Neural progenitor cell (in vitro differentiated cells): ENCODE measurements at places on chromosomes 16 and 17.

GRCh38 chr16:72474501-72475123 lies 302.7 kb upstream of the PMFBP1 start:
- no peaks in the 10 kb centered on the region for H3K27me3 ChIP-seq
- H3K4me3 ChIP-seq, result no peak overlapping the region
- no peak for DNase-seq
- no peaks in the 10 kb centered on the region for H3K4me1 ChIP-seq
- no peak overlapping the region for H3K27ac ChIP-seq

DNA sequence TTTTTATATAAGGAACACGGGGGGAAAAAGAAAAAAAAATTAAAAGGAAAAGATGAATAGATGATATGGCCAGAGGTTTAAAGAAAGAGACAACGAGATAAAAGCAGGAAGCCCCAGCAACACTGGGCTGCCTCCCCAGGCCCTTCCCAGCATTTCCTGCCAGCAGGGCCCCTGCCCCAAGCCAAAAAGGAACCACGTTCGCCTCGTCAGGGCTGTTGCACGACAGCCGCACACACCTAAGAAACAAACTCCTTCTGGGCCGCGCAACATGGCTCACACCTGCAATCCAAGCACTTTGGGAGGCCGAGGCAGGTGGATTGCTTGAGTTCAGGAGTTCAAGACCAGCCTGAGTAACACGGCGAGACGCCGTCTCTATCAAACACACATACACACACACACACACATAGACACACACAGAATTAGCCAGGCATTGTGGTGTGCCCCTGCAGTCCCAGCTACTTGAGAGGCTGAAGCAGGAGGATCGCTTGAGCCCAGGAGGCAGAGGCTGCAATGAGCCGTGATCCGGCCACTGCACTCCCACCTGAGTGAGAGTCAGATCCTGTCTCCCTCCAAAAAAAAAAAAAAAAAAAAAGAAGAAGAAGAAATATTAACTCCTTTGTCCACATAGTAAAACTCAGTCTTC lies 83.0 kb downstream of the ANKRD11 start:
- no peak for DNase-seq
- no peak overlapping the region for H3K27ac ChIP-seq
- no peaks in the 10 kb centered on the region for H3K27me3 ChIP-seq
- no peaks in the 10 kb centered on the region for H3K36me3 ChIP-seq
- peaks cover 75% of the 10 kb centered on the region for H3K4me1 ChIP-seq

- peak; percentile 22 for DNase-seq
- H3K4me1 ChIP-seq, result peaks cover 6% of the 10 kb centered on the region
- H3K27me3 ChIP-seq, result peaks cover 10% of the 10 kb centered on the region
- H3K27ac ChIP-seq, result no peak overlapping the region
- H3K4me3 ChIP-seq, result no peak overlapping the region
Measured at GRCh38 chr17:8954339-8954738, 11.2 kb downstream of the PIK3R5 start.

DNA sequence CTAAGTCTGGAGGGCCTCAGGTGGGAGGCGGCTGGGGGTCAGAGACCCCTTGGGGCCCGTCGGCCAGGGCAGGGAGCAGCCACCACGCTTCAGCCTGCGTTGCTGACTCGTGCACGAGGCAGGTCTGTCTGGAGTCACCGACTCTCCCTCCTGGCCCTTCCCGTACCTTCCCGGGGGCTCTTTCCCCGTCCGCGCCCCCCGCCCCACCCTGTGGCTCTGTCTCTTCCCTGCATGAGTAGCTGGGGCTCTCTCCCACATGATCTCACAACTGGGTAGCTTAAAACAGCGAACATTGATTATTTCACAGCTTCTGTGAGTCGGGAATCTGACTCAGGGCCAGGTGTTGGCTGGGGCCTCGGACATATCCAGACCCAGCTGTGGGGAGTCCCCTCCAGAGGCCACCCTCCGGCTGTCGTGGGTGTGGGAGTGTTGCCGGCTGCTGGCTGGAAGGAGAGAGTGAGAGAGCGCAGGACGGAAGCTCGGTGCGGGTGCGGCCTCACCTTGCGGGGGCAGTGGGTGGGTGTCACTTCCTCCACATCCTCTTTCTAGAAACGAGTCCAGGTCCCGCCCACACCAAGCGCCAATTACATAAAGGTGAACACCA lies 17.3 kb downstream of the BAHCC1 start:
- DNase-seq, result no peak
- H3K4me3 ChIP-seq, result no peak overlapping the region
- no peaks in the 10 kb centered on the region for H3K27me3 ChIP-seq
- H3K27ac ChIP-seq, result no peak overlapping the region
- H3K36me3 ChIP-seq, result no peaks in the 10 kb centered on the region

GRCh38 chr17:61251939-61252865 lies 147.4 kb upstream of the TBX2 start:
- no peak overlapping the region for H3K4me3 ChIP-seq

GRCh38 chr17:43024407-43025289 lies at the start of gene RND2:
TSS of gene RND2 (plus strand) at chr17:43025231. CDS start at chr17:43025348, 117 bp downstream.
- peak; percentile 97 for DNase-seq
- H3K36me3 ChIP-seq, result no peaks in the 10 kb centered on the region

DNA sequence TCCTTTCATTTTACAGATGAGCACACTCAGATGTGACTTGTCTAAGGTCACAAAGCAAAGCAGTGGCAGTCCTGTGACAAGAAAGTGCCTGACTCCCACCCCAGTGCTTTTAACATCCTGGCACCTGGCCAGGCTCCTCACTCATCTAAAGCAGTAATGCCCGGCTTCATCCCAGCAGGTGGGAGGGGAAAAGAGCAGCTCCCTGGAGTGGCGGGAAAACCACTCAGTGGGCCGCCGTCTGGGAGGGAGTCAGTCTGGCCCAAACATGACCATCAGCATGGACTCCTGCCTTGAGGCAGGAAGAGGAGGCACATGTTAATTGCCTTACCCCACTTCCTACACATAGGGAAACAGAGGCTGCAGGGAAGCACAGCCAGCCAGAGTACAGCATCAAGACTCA lies 2.6 kb downstream of the PCGF2 start:
- no peak overlapping the region for H3K27ac ChIP-seq
- no peaks in the 10 kb centered on the region for H3K36me3 ChIP-seq
- no peaks in the 10 kb centered on the region for H3K27me3 ChIP-seq
- H3K4me3 ChIP-seq, result no peak overlapping the region

DNA sequence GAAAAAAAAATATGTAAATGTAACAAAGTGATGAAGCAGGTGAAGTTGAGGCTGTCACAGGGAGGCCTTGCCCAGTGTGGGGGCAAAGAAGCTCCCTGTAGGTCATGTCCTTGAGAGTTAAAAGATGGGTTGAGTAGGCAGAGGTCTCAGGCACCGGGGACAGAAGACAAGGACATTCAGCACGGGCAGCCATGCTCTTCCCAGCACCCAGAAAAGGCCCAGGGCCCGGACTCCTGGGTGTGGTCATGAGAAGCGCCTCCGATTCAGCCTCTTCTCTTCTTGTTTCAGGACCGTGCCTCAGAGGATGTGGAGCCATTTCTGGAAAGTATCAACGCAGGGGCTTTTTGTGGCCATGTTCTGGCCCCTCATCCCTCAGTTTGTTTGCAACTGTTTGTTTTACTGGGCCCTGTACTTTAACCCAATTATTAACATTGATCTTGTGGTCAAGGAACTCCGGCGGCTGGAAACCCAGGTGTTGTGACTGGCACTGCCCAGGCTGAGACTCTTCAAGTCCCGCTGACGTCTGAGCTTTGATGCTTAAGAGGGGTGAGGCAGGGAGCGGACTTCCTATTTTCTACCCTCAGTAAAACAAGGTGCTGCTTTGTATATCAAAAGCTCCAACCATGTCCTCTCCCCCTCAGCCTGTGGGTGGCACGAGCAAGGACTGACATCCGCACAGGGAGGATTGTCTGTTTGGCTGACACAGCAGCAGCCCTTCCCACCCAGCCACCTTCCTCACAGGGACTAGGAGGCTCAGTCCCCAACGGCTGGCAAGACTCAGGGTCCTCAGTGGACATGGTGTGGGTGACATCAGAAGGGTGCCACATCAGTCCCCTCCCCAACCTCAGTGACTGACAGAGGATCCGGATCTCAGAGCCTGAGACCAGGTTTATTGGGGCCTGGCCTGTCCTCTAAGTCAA lies 26.5 kb downstream of the PLA2G10 start:
- no peak overlapping the region for H3K4me3 ChIP-seq
- H3K36me3 ChIP-seq, result no peaks in the 10 kb centered on the region

DNA sequence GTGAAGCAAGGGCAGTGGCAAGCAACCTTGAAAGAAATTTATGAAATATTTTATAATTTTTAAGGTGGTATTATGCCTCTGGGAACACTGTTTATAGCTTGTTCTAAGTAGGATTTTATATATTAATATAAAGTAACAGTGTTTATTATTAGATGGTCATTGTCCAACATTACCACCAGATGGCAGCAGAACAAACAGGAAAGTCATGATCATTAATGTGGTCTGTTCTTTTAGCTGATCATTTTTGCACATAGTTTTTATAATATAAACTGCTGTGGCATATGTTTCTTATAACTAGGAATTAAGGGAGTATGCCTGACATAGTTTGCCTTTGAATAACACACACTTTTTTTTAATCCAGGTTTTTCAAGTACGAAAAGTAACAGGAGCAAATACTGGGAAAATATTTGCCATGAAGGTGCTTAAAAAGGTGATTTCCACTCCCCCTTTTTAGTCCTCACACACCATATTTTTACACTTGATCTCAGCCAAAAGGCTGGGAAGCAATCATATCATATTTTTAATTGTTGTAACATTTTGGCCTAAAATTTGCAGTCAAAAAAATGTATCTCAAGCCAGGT lies 21.4 kb downstream of the RPS6KB1 start:
- no peaks in the 10 kb centered on the region for H3K27me3 ChIP-seq
- no peak overlapping the region for H3K27ac ChIP-seq
- peaks cover 5% of the 10 kb centered on the region for H3K36me3 ChIP-seq
- no peaks in the 10 kb centered on the region for H3K4me1 ChIP-seq
- peak; percentile 52 for DNase-seq

DNA sequence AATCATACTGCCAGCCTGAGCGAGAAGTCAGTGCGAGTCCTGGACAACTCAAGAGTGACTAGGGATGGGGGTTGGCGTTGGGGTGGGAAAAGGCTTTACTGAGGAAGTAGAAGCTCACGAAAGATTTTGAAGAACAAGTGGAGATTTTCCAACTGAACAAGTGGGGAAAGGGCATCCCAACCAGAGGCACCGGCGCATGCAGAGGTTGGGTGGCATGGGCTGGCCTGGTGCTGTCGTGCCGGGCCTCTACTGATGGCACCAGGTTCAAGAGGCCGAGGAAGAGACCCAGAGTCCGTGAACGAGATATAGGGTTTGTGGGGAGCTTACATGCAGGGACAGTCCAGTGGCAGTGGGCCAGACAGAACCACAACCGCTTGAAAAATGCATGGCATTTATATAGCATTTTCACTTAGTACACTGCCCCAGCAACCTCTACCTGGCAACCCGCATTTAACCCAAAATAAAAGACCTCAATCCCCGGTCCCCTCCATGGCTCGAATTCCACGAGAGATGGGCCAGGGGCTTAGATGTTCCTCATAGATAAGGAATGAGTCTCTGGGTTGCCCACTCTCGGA lies 7.7 kb upstream of the ITGA3 start:
- H3K4me1 ChIP-seq, result peaks cover 5% of the 10 kb centered on the region
- no peak overlapping the region for H3K4me3 ChIP-seq
- no peak overlapping the region for H3K27ac ChIP-seq
- DNase-seq, result no peak

GRCh38 chr16:8330761-8331160 lies 259.6 kb downstream of the TMEM114 start:
- no peaks in the 10 kb centered on the region for H3K27me3 ChIP-seq
- no peaks in the 10 kb centered on the region for H3K36me3 ChIP-seq
- no peak for DNase-seq

DNA sequence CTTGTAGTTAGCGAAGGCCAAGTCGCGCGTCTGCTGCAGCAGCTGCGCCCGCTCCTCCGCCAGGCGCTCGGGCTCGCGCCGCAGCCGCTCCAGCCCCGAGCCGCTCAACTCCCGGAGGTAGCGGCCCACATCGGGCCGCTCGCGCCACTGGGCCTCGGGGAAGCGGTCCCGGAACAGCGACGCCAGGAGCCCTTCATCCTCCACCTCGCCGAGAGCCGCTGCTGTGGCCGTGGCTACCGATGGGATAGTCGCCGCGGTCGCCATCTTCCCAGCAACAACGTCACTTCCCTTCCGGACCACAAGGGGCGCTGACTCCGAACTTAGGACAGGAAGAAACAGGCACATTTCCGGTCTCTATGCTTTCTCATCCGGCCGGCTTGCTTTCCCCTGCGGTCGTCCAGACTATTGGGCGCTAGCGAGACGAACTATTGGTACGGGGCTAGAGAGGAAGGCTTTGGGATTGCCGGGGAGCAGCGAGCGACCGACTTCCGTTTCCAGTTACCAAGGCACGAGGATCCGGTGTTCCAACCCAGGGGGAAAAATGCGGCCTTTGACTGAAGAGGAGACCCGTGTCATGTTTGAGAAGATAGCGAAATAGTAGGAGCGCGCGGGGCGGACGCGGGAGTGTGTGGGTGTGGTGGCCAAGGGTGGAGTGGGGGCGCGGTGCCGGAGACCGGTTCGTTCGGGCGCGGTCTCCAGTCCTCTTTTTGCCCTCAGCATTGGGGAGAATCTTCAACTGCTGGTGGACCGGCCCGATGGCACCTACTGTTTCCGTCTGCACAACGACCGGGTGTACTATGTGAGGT lies at the start of the genes COG8 and NIP7:
TSS of gene COG8 (minus strand) at position 276 of the 806 bp plus-strand sequence. CDS start at position 264, 12 bp downstream.
TSS of gene NIP7 (plus strand) at position 484 of the 806 bp plus-strand sequence. CDS start at position 542, 58 bp downstream.
- peak; percentile 98 for DNase-seq
- peak within 1 kb of the TSS; percentile 92 for H3K4me3 ChIP-seq
- H3K27me3 ChIP-seq, result no peaks in the 10 kb centered on the region
- peak within 1 kb of the TSS; percentile 70 for H3K27ac ChIP-seq

DNA sequence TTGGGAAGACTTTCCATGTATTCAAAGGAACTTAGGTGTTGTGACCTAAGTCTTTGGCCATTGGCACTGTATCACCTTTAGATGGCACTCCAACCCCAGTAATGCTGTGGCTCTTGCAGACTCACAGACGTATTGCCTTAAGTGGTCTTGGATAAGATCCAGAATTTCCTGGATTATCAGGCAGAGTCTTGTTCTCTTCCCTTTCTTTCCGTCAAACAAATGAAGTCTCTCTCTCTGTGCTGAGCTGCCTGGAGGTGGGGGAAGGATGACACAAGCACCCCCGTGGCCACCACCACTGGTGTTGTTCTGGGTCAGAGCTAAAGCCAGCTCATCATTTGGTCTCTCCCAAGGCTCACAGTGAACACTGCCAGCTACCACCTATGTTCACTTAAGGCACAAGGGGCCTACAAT lies 789.9 kb upstream of the KIF2B start:
- no peaks in the 10 kb centered on the region for H3K27me3 ChIP-seq
- H3K4me3 ChIP-seq, result no peak overlapping the region
- peak; percentile 87 for DNase-seq
- no peaks in the 10 kb centered on the region for H3K4me1 ChIP-seq

- no peaks in the 10 kb centered on the region for H3K36me3 ChIP-seq
- no peak overlapping the region for H3K4me3 ChIP-seq
- no peaks in the 10 kb centered on the region for H3K4me1 ChIP-seq
- no peaks in the 10 kb centered on the region for H3K27me3 ChIP-seq
Measured at GRCh38 chr16:83723901-83724300, 83.9 kb upstream of the HSBP1 start.

DNA sequence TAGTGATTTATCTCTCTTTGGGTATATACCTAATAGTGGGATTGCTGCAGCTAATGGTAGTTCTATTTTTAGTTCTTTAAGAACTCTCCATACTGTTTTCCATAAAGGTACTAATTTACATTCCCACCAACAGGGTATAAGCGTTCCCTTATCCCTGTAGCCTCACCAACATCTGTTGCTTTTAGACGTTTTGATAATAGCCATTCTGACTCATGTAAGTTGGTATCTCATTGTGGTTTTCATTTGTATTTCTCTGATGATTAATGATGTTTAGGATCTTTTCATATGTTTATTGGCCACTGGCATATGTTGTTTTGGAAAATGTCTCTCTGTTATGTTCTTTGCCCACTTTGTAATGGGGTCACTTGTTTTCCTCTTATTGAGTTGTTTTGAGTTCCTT lies 88.5 kb upstream of the ZNF267 start:
- no peaks in the 10 kb centered on the region for H3K27me3 ChIP-seq
- no peak overlapping the region for H3K4me3 ChIP-seq
- H3K36me3 ChIP-seq, result no peaks in the 10 kb centered on the region
- H3K27ac ChIP-seq, result no peak overlapping the region
